ENCODE measurements at places on chromosomes 11 and 22.

- no peak overlapping the region for H3K27ac ChIP-seq
- H3K4me3 ChIP-seq = no peak overlapping the region
- H3K27me3 ChIP-seq = no peaks in the 10 kb centered on the region
- H3K36me3 ChIP-seq = no peaks in the 10 kb centered on the region
Observed at GRCh38 chr11:63609536-63609935, 4.7 kb downstream of the PLAAT3 start.

DNA sequence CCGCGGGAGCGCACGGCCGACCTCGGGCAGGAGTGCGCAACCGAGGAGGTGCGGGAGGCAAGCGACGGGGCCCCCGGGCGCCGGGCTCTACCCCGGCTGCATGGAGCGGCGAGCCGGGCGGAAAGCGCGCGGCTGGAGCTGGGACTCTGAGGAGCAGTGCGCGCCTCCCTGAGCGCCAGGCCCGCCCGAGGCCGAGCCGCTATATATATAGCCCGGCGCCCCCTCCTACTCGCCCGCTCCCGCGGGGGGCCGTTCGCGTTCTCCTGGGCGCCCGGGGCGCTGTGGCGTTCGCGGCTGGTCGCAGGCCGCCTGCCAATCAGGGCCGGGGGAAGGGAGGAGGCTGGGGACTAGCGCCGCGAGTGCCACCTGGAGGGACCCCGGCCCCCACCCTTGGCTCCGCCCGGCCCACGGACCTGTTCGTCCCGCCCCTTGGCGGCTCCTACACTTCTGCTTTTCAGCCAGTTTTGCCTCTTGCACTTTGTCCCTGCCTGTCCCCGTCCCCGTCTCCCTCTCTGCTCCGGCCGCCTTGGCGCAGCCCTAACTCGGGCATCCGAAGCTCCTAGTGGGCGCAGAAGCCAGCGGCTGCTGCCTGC, at the start of gene FGF4:
Gene FGF4, minus strand, starts transcription at position 179 of the 593 bp plus-strand sequence. CDS start 257 bp downstream, outside the sequence.
- no peaks in the 10 kb centered on the region for H3K36me3 ChIP-seq
- no peak within 1 kb of the TSS for H3K4me3 ChIP-seq
- no peak within 1 kb of the TSS for H3K27ac ChIP-seq
- no peak for DNase-seq
- no peaks in the 10 kb centered on the region for H3K4me1 ChIP-seq

GRCh38 chr11:62015615-62016014, 48.2 kb upstream of the FTH1 start:
- no peak for DNase-seq
- peak overlapping the region; percentile 39 for H3K4me3 ChIP-seq
- no peaks in the 10 kb centered on the region for H3K36me3 ChIP-seq

DNA sequence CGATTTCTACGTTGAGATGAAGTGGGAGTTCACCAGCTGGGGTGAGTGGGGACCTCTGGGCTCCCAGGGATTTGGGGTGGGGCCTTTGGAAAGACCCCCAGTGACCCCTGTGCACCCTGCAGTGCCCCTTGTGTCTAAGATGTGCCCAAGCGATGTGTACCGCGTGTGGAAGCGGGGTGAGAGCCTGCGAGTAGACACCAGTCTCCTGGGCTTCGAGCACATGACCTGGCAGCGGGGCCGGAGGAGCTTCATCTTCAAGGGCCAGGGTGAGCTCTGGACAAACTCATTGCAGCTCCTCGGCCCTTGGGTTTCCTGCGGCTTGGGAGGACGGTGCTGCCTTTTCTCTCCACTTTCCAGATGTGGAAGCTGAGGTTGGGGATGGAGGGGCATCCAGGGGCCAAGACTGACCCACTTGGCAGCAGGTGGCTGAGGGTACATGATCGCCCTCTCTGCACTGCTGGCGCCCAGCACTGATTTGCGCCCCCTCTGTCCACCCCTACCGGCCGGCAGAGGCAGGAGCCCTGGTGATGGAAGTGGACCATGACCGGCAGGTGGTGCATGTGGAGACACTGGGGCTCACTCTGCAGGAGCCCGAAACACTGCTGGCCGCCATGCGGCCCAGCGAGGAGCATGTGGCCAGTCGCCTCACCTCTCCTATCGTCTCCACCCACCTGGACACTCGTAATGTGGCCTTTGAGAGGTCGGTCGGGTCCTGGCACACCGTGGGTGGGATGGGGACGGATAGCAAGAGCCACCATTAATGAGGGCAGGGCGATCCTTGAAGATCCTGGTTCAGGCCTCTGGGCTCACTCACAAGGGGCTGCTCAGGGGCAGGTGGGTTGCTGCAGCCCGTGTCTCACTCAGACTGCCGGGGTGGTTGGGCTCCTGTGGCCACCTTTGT, 2.6 kb downstream of the ANKRD13D start:
- H3K27ac ChIP-seq = peak overlapping the region; percentile 69
- H3K4me3 ChIP-seq = no peak overlapping the region
- peak; percentile 48 for DNase-seq
- H3K4me1 ChIP-seq = peaks cover 42% of the 10 kb centered on the region
- peaks cover 19% of the 10 kb centered on the region for H3K36me3 ChIP-seq

- peaks cover 16% of the 10 kb centered on the region for H3K4me1 ChIP-seq
- peak; percentile 89 for DNase-seq
- peak within 1 kb of the TSS; percentile 80 for H3K27ac ChIP-seq
- peak within 1 kb of the TSS; percentile 93 for H3K4me3 ChIP-seq
- H3K27me3 ChIP-seq = no peaks in the 10 kb centered on the region
Observed at GRCh38 chr22:45240810-45241631, at the start of gene KIAA0930. Gene KIAA0930 (minus strand): TSS chr22:45240894. CDS start chr22:45240703, 191 bp downstream.

- peaks cover 58% of the 10 kb centered on the region for H3K36me3 ChIP-seq
- H3K27me3 ChIP-seq = no peaks in the 10 kb centered on the region
- H3K4me1 ChIP-seq = peaks cover 88% of the 10 kb centered on the region
- peak overlapping the region; percentile 32 for H3K27ac ChIP-seq
- peak overlapping the region; percentile 61 for H3K4me3 ChIP-seq
- no peak for DNase-seq
Observed at GRCh38 chr11:35178067-35178805, 39.3 kb downstream of the CD44 start.

- no peaks in the 10 kb centered on the region for H3K4me1 ChIP-seq
- H3K27ac ChIP-seq = no peak overlapping the region
- H3K4me3 ChIP-seq = no peak overlapping the region
- no peaks in the 10 kb centered on the region for H3K27me3 ChIP-seq
- H3K36me3 ChIP-seq = no peaks in the 10 kb centered on the region
Observed at GRCh38 chr22:49753276-49753890, 74.3 kb downstream of the BRD1 start.

DNA sequence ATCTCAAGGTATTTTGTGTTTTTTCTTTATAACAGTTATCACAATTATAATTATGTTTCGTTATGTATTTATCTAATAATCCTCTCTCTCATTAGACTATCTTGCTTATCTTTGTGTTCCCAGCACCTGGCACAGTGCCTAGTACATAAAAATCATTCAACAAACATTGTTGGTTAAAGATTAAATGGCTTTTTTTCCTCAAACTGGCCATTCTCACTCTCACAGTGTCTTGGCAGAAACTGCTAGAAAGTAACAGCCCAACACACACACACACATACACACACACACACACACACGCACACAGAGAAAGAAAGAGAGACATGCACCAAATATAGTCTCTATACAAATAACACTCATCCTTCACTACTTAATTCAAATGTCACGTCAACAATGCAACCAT, 36.8 kb downstream of the OR10A6 start:
- no peak overlapping the region for H3K4me3 ChIP-seq
- H3K27me3 ChIP-seq = peaks cover 7% of the 10 kb centered on the region
- H3K27ac ChIP-seq = no peak overlapping the region
- H3K4me1 ChIP-seq = no peaks in the 10 kb centered on the region

GRCh38 chr11:92540096-92540495, 315.5 kb downstream of the FAT3 start:
- H3K27ac ChIP-seq = no peak overlapping the region
- no peaks in the 10 kb centered on the region for H3K4me1 ChIP-seq
- H3K4me3 ChIP-seq = no peak overlapping the region
- no peaks in the 10 kb centered on the region for H3K36me3 ChIP-seq

- H3K36me3 ChIP-seq = no peaks in the 10 kb centered on the region
- no peak for DNase-seq
- H3K27me3 ChIP-seq = no peaks in the 10 kb centered on the region
- H3K4me3 ChIP-seq = no peak overlapping the region
Observed at GRCh38 chr11:73792584-73792983, 4.9 kb downstream of the MRPL48 start.

GRCh38 chr11:9962722-9963121, 298.8 kb downstream of the SWAP70 start:
- H3K36me3 ChIP-seq = no peaks in the 10 kb centered on the region
- no peaks in the 10 kb centered on the region for H3K4me1 ChIP-seq
- H3K27ac ChIP-seq = no peak overlapping the region

- no peaks in the 10 kb centered on the region for H3K4me1 ChIP-seq
- no peak overlapping the region for H3K27ac ChIP-seq
- no peaks in the 10 kb centered on the region for H3K36me3 ChIP-seq
- no peak overlapping the region for H3K4me3 ChIP-seq
- no peaks in the 10 kb centered on the region for H3K27me3 ChIP-seq
Observed at GRCh38 chr11:124662106-124662505, 11.4 kb downstream of the SIAE start.

DNA sequence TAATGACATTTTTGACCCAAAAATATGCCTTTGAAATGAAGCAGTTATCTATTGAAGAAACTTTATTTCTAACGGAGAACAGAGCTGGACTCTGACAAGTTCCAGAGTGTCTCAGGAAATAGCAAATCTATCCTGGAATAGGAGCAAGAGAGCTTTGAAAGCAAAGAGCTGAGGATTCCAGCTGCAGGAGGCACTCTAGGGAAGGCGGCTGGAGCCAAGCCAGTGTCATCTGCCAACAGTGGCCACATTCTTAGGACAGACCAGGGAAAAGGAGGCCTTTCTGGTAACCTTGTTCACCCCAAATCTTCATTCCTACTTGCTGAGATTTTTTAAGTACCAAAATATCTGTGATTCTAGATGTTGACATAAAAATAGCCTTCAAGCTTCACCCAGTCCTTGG, 493.5 kb upstream of the B3GAT1 start:
- no peak for DNase-seq
- H3K4me3 ChIP-seq = no peak overlapping the region
- peaks cover 21% of the 10 kb centered on the region for H3K27me3 ChIP-seq
- no peaks in the 10 kb centered on the region for H3K4me1 ChIP-seq

DNA sequence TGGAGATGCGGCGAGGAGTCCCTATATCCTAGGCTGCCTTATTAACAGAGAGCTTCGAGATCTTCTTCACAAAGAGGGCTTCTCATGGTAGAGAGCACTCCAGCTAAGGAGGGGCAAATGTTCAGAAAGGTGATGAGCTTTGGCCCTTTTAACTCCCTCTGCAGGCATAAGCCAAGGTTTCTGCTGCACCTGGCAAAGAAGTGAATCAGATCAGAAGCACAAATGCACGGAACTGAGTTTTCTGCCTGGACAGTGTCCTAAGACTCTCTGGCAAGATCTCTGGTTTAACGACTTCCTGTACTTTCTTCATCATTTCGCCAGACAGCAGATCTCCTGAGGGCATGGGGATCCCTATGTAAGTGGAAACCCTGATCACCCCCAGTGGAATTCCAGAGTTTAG, 37.2 kb downstream of the POU2AF3 start:
- no peak for DNase-seq
- peaks cover 24% of the 10 kb centered on the region for H3K27me3 ChIP-seq
- no peaks in the 10 kb centered on the region for H3K4me1 ChIP-seq
- H3K36me3 ChIP-seq = peaks cover 6% of the 10 kb centered on the region
- no peak overlapping the region for H3K4me3 ChIP-seq

- no peak for DNase-seq
- H3K4me1 ChIP-seq = no peaks in the 10 kb centered on the region
- no peaks in the 10 kb centered on the region for H3K27me3 ChIP-seq
Observed at GRCh38 chr11:26105762-26106423, 226.0 kb upstream of the ANO3 start.

GRCh38 chr11:39249566-39250365, 2209.7 kb downstream of the LRRC4C start:
- no peaks in the 10 kb centered on the region for H3K4me1 ChIP-seq
- H3K36me3 ChIP-seq = no peaks in the 10 kb centered on the region
- no peak for DNase-seq
- no peak overlapping the region for H3K27ac ChIP-seq
- H3K27me3 ChIP-seq = no peaks in the 10 kb centered on the region

- peaks cover 21% of the 10 kb centered on the region for H3K4me1 ChIP-seq
- DNase-seq = peak; percentile 35
- H3K36me3 ChIP-seq = peaks cover 14% of the 10 kb centered on the region
- H3K4me3 ChIP-seq = no peak overlapping the region
- H3K27me3 ChIP-seq = no peaks in the 10 kb centered on the region
- H3K27ac ChIP-seq = no peak overlapping the region
Observed at GRCh38 chr11:130127509-130127908, 32.1 kb upstream of the ST14 start.

GRCh38 chr22:49561338-49561737, 266.3 kb downstream of the BRD1 start:
- no peaks in the 10 kb centered on the region for H3K36me3 ChIP-seq
- H3K27me3 ChIP-seq = no peaks in the 10 kb centered on the region
- no peak overlapping the region for H3K4me3 ChIP-seq
- H3K27ac ChIP-seq = no peak overlapping the region

- H3K4me1 ChIP-seq = peaks cover 30% of the 10 kb centered on the region
- H3K27ac ChIP-seq = peak overlapping the region; percentile 97
- peak overlapping the region; percentile 98 for H3K4me3 ChIP-seq
- no peak for DNase-seq
Observed at GRCh38 chr22:28773461-28773867, 969 bp downstream of the CCDC117 start.

- no peaks in the 10 kb centered on the region for H3K36me3 ChIP-seq
- H3K4me1 ChIP-seq = peaks cover 28% of the 10 kb centered on the region
- no peak overlapping the region for H3K27ac ChIP-seq
- H3K4me3 ChIP-seq = no peak overlapping the region
Observed at GRCh38 chr11:96227244-96227643, 115.8 kb downstream of the MAML2 start.

DNA sequence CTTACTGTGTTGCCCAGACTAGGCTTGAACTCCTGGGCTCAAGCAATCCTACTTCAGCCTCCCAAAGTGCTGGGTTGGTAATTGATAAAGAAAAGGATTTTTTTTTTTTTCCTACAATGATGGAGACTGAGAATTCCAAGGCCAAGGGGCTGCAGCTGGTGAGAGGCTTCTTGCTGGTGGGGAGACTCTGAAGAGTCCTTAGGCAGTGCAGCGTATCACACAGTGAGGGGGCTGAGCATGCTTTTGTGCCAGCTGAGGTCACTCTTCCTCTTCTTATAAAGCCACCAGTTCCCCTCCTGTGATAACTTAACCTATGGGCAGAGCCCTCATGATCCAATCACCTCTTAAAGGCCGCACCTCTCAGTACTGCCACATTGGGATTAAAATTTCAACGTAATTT, 28.2 kb upstream of the CCDC81 start:
- H3K4me1 ChIP-seq = peaks cover 3% of the 10 kb centered on the region
- H3K27ac ChIP-seq = no peak overlapping the region
- no peak for DNase-seq

GRCh38 chr11:23590596-23591308, 730.5 kb upstream of the CCDC179 start:
- H3K27ac ChIP-seq = no peak overlapping the region
- no peaks in the 10 kb centered on the region for H3K27me3 ChIP-seq
- DNase-seq = no peak
- no peaks in the 10 kb centered on the region for H3K4me1 ChIP-seq
- no peak overlapping the region for H3K4me3 ChIP-seq
- H3K36me3 ChIP-seq = peaks cover 10% of the 10 kb centered on the region

Data from natural killer cell treated with Interleukin-12 subunit alpha and Interleukin-12 subunit beta and Interleukin-15 and Interleukin-18, amount 100 ng/mL, for 72 hours (primary cell).